Stimulated activated CD8-positive, alpha-beta memory T cell treated with anti-CD3 and anti-CD28 coated beads, Interleukin-7, amount 100 ng/mL, for 48 hours (primary cell): ENCODE measurements at places on chromosomes 12 and 14.

DNA sequence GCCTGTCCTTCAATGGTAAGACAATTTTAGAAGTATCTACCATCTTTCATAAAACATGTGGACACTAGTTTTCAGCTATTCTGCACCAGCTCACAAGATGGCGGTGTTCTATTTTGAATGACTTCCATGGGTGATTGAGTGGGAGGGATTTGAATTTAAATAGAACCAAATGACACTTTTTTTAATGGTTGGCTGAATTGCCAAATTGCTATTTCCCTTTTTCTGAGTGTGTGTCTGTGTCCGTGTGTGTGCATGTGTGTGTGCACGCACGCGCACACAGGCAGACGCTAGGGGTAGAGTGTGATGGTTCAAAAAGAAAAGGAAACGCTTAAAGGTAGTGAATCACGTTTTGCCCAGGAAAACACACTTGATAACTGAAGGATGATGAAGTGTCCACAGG is 362.6 kb downstream of the DAD1 start:
- DNase-seq: no peak

GRCh38 chr12:120206228-120206627 is 5.3 kb upstream of the RPLP0 start:
- no peak for DNase-seq

- no peak for DNase-seq
Measured at GRCh38 chr14:75242546-75243273, 35.9 kb upstream of the FOS start.

DNA sequence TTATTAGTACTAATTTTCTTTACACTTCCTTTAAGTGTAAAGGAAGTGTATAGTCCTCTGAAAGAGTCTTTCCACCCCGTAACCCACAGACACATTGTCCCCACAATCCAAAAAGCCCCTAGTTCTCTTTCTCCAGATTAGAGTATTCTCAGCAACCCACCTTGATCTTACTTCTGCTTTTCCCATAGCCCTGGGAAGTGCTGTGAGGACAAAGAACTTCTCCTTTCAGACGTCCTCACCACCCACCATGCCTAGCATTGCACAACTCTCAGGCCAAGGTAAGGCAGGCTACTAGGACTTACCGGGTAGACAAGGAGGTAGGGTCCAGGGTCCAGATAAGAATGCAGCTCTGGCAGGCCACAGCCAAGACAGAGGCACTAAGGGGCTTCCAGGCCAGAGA is 7.4 kb downstream of the AAAS start:
- DNase-seq: no peak

- DNase-seq: no peak
Measured at GRCh38 chr14:105026033-105026785, 5.3 kb upstream of the CDCA4 start.

DNA sequence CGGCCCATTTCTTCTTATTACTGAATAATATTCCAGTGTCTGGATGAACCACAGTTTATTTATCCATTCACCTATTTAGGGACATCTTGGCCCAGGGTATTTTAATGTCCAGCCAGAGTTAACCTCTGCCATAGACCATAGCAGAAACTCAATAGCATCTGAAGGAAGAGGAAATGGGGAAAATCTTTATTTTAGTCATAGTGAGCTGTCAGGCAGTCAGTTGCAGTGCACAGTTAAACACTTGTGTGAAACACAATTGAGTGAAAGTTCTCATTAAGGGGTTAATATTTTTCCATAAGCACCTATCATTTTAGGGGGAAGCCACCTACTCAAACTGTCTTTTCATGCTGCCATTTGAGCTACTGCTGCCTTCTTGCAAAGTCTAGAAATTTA is 197.3 kb upstream of the PPFIA2 start:
- no peak for DNase-seq

- DNase-seq: no peak
Measured at GRCh38 chr12:43835264-43835655, 621 bp upstream of the TMEM117 start.

GRCh38 chr12:10607885-10608458 is 5.4 kb downstream of the MAGOHB start:
- no peak for DNase-seq

GRCh38 chr12:8922544-8922943 is 8.2 kb downstream of the PHC1 start:
- DNase-seq: no peak

DNA sequence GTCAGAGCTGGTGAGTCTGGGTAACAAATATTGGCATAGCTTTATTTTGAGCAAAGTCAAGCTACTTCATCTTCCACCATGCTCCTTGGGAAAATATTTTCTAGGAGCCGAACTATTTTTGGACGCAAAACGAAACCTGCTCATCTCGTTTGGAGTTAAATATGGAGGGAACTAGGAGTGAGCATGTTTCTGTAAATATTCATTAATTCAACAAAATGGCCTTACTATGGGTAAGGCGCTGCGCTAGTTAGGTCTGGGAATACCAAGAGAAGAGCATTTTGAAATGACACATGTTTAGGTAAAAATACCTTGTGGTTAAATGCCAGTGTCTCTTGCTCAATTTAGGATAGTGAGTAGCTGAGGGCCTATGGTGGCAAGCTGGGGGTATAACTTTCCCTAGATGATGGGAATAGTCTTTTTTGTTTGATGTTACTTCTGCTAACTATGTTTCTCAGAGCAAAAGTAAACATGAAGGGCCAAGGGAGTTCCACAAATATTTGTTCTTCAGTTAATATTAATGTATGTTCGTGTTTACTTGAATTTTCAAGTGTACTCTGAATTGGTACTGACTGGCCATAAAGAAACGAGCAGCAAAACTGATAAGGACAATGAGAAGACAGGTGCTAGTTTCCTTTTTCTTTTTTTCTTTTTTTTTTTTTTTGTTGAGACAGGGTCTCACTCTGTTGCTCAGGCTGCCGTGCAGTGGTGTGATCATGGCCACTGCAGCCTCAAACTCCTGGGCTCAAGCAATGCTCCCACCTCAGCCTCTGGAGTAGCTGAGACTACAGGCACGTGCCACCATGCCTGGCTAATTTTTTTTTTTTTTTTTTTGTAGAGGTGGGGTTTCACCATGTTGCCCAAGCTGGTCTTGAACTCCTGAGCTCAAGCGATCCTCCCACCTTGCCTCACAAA is 77.7 kb downstream of the MAP1LC3B2 start:
- DNase-seq: no peak

DNA sequence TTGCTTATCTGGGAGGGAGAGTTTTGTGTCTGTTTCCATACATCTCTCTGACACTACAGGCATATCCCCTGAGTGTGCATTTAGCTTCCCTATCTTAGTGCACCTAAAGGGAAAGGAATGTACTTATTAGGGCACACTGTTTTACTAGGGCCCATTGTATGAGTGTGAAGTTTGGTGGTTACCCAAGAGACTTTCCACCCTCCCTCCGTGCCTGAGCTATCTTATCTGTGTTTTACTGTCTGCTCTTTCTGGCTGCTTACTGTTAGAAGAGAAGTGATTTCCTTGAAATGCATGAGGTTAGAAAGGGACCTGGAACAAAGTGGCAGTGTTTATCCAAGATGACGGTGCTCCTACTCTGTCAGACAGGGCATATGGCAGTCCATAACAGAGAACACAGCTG is 8.5 kb upstream of the SVOP start:
- no peak for DNase-seq

- no peak for DNase-seq
Measured at GRCh38 chr12:108826807-108827721, 30.3 kb downstream of the SSH1 start.

DNA sequence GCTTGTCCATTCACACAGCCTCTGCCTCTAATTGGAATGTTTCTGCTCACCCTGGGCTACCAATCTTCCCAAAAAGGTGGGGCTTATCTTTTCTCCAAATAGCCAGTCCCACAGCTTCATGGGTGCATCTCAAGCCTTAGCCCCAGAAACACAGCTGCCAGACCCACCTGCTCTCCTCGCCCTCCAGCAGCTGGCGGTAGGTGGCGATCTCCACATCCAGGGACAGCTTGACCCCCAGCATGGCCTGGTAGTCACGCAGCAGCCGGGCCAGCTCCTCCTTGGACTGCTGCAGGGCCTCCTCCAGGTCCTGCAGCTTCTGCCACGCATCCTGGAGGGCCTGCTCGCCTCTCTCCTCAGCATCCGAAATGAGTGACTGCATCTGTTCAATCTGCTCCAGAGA is 11.1 kb downstream of the KRT77 start:
- DNase-seq: no peak

GRCh38 chr14:105108516-105108864 is 43.3 kb upstream of the GPR132 start:
- no peak for DNase-seq
